AG09319 (cell line): ENCODE measurements at places on chromosomes 5 and 9.

DNA sequence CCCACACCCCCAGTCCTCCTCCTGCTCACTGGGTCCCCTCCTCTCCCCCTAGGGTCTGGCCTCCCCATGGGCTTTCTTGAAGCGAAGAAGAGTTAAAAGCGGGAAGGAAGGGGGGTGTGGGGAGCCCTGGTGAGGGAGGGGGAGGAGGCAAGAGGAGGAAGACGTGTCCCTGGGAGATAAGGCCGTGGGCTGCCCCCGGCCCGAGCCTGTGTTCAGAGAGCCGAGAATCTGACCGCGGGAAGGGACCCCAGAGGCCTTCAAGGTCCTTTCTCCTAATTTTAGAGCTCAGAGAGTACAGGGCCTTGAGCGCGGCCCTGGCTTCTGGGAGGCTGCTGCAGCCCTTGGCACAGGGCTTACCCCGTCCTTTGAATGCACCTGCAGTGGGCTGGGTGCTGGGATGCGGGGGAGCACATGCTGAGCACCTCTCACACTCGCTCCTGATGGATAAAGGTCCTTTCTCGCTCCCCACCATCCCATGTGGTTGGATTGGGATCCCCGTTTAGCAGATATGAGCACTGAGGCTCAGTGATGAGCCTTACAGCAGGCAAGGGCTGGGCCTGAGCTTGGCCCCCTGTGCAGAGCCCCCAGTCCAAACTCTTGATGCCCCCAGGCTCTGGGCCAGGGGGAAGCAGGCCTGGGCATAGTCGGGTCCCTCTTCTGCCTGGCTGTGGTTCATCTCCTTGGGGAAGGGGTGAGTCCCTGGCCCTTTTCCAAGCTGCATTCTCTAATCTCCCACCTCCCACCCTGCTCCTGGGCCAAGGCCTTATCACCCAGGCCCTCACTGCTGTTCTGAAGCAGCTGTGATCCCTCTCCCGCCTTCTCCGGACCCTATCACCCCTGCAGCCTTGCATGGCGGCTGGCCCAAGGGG lies 5.9 kb downstream of the GFI1B start:
- no peak for DNase-seq

GRCh38 chr5:59164041-59164830 lies 581.4 kb downstream of the RAB3C start:
- DNase-seq = peak; percentile 31

- DNase-seq = no peak
Observed at GRCh38 chr9:90965226-90966030, 163.8 kb downstream of the SYK start.

DNA sequence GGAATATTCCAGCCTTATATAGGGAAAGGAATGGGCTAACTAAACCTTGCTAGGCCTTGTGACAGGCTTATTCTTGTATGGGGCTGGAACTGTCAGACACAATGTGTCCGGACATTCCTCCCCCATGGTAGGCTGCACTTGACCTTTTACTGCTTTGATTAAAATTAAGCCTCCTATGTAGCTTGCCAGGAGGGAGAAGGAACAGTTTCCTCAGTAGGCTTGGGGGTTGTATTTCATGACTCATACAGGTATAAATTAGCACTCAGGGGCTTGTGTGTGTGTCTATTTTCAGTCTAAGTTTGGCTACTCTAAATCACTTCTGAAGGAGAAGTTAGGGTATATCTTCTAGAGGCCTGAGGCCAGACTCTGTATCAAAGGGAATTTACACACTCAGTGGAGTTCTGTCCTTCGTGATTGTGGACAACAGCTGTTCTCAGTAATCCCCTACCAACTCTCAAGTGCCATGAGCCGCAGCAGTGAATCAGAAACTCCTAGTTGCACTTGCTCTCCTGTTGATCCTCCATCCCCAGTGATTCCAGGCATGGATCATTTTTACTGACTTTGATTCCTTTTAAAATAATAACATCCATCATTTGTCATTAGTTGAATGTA lies 16.4 kb downstream of the ADAMTS16 start:
- no peak for DNase-seq

- DNase-seq = no peak
Observed at GRCh38 chr9:7201196-7201595, 443.4 kb downstream of the KDM4C start.

GRCh38 chr5:55905251-55905650 lies 54.1 kb downstream of the IL31RA start:
- no peak for DNase-seq

DNA sequence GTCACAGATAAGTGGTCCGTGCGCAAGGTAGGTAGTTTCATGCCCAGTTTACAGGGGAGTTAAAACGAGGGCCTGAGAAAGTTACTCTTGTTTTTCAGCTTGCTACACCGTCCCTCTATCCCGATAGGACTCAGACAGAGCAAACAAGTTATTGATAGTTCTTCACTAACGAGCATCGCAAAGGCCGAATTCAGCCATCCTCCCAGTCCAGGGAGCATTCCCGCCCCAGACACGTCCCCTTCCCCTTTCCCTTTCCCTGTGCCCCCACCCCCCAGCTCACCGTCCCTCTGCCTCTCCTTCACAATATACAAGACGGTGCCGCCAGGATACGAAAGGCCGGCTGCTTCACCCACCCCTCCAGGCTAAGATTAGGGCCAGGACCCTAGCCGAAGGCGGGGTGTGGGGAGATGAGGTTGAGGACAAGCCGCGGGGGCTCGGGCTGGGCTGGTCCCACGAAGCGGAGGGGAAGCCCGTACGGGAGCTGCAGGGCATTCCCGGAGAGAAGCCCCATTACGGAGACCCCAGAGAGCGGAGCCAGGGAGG lies 599 bp downstream of the KIAA1191 start:
- DNase-seq = no peak

GRCh38 chr5:36396640-36397039 lies 94.9 kb upstream of the RANBP3L start:
- no peak for DNase-seq

GRCh38 chr5:10655972-10656830 lies 92.3 kb downstream of the ANKRD33B start:
- DNase-seq = no peak

DNA sequence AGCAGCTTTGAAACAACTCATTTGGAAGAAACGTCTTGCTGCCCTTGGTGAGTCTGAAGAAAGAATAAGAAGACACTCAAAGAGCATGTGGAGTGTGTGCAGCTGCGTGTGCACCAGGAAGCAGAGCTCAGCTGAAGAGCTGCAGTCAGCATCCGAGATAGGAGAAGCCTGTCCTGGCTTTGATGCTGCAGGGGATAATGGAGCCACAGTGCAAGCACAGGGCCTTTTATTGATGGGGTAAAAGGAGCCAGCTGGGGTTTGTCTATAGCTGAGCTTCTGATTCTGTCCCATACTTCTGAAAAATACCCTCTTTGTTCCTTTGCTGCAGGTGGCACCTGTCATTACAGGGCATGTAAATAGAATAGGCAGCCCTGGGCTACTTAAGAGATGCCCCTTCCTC lies 375.7 kb upstream of the ZNF462 start:
- DNase-seq = no peak

DNA sequence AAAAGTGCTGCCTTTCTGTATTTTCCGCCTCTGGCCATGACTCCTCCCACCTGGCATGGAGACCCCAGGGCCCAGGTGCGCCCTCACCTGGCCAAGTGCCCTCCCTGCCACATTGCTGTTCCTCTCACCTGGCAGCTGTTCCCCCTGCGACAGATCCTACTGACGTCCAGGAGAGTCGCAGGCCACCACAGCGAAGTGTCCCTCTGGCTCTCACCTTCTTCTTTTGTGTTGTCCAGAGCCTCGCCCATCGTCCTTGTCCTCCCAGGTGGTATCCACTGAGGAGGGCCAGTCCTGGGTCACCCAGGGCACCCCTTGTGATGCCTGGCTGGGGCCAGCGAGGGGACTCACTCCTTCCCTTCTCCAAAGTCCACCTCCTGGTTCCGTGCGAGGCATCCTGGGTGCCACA lies 2.6 kb downstream of the NKD2 start:
- DNase-seq = no peak

GRCh38 chr5:7146886-7147285 lies 249.1 kb upstream of the ADCY2 start:
- DNase-seq = no peak

GRCh38 chr9:124267271-124267807 lies 9.6 kb downstream of the NEK6 start:
- DNase-seq = no peak

- no peak for DNase-seq
Observed at GRCh38 chr9:71048280-71048679, 73.1 kb downstream of the TRPM3 start.
